ENCODE measurements at places on chromosomes 13 and 19.

GRCh38 chr19:37969695-37970094 lies 62.7 kb downstream of the SIPA1L3 start:
- DNase-seq = no peak

- DNase-seq = no peak
Measured at GRCh38 chr13:98525456-98526181, 51.3 kb downstream of the STK24 start.

DNA sequence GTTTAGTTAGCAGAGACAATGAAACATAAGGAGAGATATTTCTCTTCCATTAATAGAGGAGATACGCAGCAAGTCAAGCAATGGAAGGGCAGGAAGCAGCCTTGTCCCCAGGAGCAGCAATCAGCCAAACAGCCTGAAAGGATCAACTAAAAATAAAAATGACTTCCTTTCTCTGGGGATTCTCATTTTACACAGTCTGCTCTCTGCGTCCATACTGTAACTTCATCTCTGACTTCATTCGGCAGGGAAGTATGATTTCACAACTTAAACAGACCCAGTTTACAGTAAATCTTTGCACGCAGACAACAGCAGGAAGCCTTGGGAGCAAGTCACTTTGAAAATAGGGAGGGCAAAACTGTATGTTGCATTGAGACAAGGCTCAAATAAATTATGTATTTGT lies 826.7 kb downstream of the DIAPH3 start:
- no peak for DNase-seq

- no peak for DNase-seq
Measured at GRCh38 chr19:51392701-51393100, 2.3 kb upstream of the C19orf84 start.

DNA sequence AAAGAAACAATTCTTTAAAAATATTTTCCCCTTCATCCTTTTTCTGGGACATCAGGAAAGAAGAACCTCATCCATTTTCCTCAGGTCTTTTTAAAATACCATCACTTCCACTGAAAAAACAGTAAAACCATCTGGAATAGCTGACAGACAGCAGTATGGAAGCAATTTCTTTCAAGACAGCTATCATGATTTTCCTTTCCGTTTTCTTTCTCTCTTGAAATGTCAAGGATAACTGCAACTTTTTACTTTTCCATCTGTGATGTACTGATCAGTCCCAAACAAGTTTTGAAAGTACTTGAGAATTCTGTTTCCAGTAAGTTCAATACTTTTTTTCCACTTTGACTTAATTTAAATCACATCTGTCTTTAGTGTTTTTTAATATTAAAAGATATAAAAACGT lies 211.2 kb downstream of the LHFPL6 start:
- DNase-seq = no peak

DNA sequence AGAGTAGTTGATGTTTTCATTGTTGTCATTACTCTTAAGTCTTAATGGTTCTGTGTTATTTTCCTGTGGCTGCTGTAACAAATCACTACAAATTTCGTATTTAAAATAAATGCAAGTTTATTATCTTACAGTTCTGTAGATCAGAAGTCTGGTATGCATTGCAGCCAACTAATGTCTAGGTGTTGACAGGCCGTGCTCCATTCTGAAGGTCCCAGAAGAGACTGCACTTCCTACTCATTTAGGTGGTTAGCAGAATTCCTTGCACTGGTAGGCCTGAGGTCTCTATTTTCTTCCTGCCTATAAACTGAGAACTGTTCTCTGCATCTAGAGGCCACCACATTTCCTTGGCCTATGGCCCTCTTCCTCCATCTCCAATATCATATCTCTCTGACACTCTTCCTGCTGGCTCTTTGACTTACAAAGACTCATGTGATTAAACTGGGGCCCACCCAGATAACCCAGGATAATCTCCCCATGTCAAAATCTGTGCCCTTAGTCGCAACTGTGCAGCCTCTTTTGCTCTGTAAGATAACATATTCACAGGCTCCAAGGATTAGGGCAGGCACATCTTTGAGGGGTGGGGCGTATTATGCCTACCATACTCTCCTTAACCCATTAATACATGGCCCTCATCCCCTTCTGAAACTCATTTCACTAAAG lies 468.4 kb downstream of the FOXO1 start:
- no peak for DNase-seq

DNA sequence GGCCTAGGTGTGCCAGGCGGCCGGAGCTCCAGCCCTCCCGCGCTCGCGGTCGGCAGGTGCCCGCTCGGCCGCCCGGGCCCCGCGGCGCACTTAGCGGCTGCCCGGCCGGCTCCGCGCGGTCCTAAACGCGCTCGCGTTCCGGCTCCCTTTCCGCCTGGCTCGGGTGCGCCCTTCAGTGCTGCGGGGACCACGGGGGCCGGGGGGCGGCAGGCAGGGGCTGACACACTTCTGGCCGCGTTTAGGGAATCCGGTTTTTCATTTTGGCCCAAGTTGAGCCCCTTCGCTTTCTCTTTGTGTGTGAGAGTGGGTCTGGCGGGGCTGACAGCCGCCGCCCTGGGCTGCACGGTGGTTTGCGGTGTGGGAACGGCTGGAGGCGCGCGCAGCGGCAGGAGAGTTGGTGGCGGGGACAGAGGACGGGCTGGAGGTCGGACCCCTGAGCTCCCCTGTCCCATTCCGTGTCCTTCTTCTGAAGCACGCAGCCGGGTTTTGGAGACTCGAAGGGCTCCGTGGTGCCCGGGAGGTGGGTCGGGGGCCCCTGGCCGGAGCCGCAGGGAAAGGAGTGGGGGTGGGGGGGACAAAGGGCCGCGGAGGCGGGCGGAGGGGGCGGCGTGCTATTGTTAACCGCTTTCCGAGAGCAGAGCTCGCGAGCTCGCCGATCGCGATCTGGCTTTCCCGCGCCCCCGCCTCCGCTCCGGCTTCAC lies 3.1 kb downstream of the FGF9 start:
- DNase-seq = no peak

GRCh38 chr13:76992548-76993001 lies 694 bp downstream of the CLN5 start:
- no peak for DNase-seq

GRCh38 chr19:46159418-46160232 lies 11.6 kb downstream of the IGFL2 start:
- no peak for DNase-seq

DNA sequence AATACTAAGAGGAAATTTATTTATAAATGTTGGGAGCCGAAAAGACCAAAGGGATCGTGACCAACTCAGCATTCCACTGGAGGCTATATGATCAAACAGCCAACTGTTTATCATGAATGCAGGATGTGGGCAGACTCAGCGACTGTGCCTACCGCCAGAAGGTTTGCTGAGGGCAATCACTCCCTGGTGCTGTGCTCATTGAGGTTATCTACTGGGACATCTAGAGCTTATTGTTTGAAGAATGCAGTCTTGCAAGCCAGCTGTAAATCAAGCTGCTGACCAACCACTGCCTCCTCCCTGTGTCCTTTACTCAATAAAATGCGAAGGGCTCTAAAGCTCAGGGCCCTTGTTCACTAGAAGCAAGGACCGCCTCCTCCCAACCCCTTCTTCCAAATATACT lies 8.5 kb upstream of the XPO4 start:
- DNase-seq = no peak

DNA sequence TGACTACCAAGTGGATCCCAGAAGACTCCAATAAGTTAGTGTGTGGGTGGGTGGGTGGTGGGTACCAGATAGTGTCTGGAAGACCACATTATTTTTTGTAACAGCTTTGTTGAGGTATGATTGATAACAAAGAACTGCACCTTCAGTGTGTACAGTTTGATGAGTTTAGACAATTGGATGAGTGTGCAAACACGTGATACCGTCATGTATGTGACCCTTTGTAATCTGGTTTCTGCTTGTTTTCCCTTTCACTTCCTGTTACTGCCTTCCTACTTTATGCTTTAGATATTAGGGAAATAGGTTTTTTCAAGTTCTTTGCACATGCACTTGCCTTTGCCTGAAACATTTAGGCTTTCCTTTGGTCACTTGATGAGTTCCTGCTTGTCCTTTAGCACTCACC lies 8.5 kb downstream of the RPL21 start:
- no peak for DNase-seq

- DNase-seq = no peak
Measured at GRCh38 chr19:55432241-55432959, 10.7 kb downstream of the SHISA7 start.

DNA sequence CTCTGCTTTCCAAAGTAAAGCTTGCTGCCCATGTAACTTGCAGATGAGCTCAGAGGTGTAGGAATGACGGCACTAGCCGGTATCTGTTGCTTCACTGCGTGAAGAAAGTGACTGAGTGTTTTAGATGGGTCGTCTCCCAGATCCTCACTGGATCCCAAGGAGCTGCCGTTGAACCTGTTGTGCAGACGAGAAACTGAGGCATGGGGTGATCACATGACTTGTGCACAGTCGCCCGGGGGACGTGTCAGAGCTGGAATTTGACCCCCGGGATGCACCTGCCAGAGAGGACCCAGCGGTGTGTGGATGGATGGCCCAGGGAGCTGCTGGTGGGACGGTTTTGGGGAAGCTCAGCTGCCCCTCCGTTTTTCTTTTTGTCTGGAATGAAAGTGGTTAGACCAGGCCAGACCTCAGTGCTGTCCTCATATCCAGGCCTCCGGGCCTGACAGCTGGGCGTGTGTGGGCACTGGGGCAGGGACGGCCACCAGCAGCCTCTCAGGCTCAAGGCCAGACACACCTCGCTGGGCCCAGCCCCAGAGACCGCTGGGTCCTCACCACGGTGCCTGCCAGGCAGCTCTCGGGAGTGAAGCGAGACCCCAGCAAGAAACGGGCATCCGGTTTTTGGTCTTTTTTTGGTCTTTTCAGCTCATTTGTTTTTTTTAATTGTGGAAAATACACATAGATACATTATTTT lies 12.5 kb downstream of the ARID3A start:
- no peak for DNase-seq

DNA sequence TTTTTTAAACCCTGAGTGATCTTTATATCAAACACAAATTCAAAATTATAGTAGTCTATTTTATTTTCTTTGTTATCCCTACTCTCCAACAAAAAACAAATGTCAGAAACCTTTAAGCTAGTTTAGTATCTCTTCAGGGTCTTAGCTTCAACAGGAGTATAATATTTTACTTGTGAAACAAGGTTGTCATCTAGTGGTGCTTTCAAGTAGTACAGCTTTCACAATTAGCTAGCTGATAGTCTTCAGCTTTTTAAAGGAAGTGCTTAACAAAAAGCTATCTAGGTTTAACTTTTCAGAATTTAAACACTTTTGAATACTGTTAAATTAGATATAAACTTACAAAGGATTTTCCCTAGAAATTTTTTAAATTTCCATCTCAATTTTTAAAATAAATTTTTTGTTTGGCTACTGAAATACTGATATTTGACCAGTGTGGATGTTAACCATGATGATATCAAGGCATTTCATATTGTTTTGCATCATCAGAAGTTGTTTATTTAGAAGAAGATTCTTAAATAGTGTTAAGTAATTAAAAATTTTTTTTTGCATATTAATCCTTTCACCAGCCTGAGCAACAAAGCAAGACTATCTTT lies 34.2 kb downstream of the TDRD3 start:
- DNase-seq = peak; percentile 55

DNA sequence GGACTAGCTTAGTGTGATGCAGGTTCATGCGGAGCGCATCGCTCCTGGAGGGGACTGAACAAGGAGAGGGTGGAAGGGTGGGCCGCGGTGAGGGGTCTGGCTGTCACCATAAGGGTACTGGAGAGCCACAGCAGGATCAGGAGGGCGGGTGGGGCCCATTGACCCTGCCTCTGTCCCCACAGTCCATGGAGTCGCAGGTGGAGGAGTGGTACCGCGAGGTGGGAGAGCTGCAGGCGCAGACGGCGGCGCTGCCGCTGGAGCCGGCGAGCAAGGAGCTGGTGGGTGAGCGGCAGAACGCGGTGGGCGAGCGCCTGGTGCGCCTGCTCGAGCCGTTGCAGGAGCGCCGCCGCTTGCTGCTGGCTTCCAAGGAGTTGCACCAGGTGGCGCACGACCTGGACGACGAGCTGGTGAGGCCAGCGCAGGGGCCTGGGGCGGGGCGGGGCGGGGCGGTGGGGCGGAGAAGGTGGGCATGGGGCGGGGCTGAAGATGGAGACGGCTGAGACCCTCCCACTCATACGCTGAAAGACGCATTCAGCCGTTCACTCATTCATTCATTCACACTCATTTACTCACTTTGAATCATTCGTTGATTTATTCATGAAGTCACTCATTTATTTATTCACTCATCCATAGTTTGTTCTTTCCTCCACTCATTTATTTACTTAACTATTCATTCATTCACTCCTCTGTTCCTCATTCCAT lies 27.5 kb upstream of the SHKBP1 start:
- no peak for DNase-seq

GRCh38 chr13:47409778-47410177 lies 512.9 kb upstream of the HTR2A start:
- DNase-seq = no peak

DNA sequence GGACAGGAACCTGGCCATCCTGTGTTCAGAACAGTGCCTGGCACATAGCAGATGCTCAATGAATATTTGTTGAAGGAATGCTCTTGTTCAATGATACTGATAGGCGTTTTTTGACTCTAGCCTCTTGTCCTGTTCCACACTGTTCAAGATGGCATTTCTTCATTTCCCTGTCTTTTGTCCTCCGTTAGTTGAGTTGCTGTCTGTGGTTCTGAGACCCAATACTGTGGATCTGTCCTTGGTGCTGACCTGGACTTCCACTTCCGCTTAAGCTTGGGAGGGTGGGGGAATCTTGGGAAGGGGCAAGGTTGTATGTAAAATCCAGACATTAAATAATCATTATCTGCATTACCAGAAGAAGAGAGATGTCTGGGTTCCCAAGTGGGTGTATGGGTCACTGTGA lies 8.3 kb upstream of the KCNN4 start:
- no peak for DNase-seq

DNA sequence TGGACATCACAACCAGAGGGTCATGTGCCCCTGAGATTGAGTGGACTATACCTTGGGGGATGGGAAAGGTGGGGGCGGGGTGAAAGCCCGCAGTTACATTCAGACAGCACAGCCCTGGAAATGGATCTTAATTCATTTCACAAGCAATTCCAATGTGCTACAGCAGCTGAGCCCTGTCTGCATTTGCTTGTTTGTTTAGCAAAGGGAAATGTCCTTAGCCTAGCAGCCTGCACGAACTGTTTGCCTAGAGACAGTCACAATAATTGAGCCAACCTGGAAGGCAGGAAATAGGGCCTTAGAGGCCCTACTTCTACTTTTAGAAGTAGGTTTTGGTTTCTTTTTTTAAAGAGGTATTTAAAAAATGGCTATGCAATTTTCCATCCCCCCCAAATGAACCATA lies 177.3 kb upstream of the KL start:
- no peak for DNase-seq

- DNase-seq = no peak
Measured at GRCh38 chr13:53010374-53011105, 18.1 kb upstream of the OLFM4 start.

DNA sequence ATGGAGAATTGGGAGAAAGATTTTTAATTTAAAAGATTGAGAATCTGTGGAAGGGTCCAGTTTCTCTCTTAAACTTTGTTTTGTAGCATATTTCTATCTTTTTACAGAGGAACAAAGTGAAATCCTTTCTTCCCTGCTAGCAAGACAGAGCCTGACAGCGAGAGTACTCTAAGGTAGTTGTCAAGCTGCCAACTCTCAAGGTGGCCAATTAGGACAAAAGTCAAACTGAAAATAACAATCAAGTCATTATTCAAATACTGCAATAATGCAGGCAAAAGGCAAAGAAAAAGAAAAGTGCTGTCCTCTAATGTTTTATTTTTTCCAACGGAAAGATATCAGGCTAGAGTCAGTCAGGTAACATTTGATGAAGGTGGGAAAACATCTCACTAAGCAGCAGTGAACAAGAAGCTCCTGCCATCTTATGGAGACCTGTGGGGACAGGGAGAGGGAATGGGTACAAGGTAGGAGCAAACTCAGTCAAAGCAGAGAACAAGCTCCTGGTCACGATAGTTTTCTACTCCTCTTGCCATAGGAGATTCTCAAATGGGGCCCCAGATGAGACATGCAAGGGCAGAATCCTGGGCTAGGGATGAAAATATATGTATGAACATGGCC lies 801.9 kb upstream of the SLITRK1 start:
- DNase-seq = no peak

Data from fibroblast of the conjunctiva (primary cell).